LHCN-M2 (cell line): ENCODE measurements at places on chromosomes 16 and 17.

DNA sequence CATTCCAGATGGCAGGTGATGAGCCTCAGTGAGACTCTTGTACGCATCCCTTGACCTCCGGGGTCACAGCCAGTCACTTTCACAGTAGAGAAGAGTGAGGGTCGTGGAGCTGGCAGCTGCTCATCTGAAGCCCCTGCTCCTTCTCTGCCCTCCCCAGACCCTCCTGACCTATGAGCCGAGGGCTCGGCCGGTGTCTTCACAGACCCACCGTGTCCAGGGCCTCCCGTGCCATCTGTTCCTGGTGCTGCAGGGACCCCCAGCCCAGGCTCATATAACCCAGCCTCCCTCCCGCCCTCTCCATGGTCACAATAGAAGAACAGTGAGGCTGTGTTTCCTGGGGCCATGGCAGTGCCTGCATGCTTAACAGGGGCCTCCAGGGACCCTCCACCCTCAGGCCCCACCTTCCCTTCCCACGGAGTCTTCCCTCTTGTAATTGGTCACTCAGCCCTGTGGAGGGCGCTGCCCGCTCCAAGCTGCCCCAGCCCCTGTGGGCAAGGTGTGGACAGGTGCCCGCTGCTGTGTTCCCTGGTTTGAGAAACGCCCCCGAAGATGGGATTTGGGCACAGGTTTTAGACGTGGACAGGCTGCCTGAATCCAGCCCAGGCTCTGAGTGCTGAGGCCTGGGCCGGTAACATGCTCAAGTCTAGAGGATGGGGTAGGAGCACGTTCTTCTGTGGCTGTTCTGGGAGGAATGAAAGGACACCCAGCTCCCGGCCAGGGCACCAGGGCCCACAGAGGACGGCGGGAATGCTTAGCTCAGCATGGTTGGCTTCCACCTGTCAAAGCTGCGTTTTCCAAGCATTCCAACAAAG is 38.7 kb downstream of the ACSF3 start:
- DNase-seq: no peak

DNA sequence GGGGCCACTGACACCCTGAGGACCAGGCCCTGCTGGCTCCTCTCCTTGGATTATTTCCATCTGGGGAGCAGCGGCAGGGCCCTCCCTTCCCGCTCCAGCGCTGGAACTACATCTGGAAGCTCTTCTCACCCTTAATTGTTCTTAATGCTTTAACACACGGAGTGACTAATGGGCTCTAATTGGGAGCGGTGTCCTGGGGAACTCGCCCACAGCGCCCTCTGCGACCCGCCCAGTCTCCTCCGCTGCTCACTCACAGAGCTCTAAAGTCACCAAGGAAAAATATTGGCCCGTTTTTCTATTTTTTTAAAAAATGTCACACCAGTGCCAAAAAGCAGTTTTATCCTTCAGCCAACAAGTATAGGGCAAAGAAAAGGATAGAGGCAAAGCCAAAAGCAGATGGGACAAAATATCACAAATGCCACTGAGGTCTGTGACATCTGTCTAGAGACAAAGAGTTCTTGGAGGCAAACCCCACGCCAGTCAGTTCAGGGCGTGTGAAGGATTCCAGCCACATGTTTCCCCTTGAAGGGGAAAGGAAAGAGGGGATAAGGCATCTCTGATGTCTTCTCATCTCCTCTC is 134.7 kb downstream of the RBFOX3 start:
- DNase-seq: no peak

- no peak for DNase-seq
Observed at GRCh38 chr17:50108556-50108955, 13.4 kb downstream of the PDK2 start.

GRCh38 chr16:89999831-90000574 is 19.3 kb downstream of the DBNDD1 start:
- DNase-seq: no peak
